ENCODE measurements at places on chromosomes 11 and 22.
A peak's percentile ranks its signal among the peaks of the same experiment; 100 is the strongest.

- no peak for DNase-seq
These were observed 4.4 kb downstream of the UBASH3B start for GRCh38 chr11:122659676-122660554.

DNA sequence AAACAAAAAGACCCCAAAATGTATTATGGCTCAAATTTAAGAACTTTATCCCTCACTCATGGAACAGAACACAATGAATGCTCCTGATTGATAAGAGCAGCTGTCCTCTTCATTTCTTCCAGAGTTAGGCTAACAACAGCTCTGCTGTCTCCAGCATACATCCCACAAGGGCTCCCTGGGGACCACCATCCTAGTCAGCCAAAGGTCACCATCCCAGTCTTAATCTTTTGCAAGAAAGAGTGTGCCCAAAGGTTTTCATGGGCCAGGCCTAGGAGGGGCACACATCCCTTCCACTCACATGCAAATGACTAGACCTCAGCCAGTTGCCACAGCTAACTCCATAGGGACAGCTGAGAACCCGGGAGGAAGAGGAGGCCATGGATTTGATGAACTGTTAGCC lies 555.3 kb downstream of the BUD13 start:
- DNase-seq, result no peak

DNA sequence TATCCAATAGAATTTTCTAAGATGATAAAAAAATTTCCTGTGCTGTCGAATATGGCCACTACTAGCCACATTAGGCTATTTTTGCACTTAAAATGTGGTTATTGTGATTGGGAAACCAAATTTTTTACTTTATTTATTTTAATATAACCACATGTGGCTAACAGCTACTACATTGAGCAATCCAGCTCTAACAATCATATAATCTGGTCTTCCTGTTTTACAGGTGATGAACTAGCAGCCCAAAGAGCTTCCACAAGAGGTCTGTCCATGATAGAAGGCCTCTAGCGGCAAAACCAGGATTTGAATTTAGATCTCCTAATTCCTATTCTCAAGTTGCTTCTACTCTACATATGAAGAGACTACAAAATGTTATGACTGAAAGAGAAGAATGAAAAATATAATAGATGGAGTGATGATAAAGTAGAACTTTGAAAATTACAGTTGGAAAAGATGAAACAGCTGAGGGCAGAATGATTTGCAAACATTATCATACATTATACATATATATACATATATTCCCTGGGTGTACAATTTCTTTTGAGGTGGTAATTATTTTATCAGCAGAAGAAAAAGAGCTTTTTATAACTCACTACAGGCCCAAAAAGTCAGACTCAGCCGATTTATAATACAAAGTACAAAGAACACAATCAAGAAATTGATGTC lies 363.5 kb upstream of the PITPNB start:
- no peak for DNase-seq

- DNase-seq, result no peak
These were observed 521.6 kb downstream of the BRD1 start for GRCh38 chr22:49305966-49306631.

GRCh38 chr11:3169255-3170043 lies 4.3 kb upstream of the OSBPL5 start:
- peak; percentile 18 for DNase-seq

DNA sequence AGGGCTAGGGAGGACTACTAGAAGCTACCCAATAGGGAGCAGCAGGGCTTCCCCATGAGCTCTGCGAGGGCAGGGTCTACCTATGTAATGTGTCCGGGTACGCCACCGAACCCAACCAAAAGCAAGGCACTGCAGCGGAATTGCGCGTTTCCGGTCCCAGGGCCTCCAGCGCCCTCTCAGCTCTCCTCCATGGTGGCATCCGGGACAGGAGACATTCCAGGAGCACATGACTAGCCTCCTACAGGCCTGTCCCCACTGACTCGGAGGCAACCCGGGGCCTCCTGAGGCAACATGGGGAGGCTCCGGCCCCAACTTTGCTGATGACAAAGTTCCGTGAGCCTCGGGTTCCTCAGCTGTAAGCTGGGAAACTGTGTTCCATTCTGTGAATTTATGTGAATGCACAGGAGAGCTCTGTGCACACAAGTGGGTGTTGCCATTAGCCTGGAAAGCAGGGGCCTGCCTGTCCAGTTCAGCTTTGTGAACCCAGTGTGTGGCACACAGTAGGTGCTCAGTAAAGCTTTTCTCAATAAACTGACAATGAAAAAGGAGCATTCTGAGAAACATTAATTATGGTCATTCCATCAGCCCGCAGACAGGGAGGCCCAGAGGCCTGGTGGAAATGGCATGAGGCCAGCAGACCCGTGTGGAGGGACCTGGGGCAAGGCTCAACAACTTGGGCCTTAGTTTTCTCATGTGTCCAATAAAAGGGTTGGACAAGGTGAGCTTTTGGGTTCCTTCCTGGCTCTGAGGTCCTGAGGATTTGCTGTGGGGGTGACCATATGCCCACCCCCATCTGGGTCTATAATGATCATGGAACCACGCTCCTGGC lies 50.3 kb downstream of the CHRDL2 start:
- no peak for DNase-seq

- DNase-seq, result peak; percentile 19
These were observed 791 bp downstream of the EI24 start for GRCh38 chr11:125569915-125570621.

GRCh38 chr11:64321026-64321425 lies 3.1 kb downstream of the PRDX5 start:
- no peak for DNase-seq

GRCh38 chr22:28268850-28269249 lies 349.8 kb upstream of the PITPNB start:
- no peak for DNase-seq

DNA sequence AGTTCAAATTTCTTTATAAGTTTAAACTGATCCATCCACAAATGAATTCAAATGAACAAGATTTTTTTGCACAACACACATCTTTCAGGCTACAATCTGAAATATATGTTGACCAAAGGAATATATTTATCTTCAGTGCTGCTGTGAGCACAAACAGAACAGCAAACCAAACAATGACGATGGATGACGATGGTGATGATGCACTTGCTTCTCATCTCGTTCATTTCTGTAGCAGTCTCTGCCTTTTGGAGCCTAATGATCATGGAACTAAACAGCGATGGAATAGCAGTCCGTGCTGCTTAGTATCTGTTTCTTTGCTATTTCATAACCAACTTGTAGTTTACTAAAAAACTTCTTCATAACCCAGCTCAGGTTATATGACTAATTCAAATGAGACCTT lies 220.7 kb upstream of the BLID start:
- DNase-seq, result no peak

DNA sequence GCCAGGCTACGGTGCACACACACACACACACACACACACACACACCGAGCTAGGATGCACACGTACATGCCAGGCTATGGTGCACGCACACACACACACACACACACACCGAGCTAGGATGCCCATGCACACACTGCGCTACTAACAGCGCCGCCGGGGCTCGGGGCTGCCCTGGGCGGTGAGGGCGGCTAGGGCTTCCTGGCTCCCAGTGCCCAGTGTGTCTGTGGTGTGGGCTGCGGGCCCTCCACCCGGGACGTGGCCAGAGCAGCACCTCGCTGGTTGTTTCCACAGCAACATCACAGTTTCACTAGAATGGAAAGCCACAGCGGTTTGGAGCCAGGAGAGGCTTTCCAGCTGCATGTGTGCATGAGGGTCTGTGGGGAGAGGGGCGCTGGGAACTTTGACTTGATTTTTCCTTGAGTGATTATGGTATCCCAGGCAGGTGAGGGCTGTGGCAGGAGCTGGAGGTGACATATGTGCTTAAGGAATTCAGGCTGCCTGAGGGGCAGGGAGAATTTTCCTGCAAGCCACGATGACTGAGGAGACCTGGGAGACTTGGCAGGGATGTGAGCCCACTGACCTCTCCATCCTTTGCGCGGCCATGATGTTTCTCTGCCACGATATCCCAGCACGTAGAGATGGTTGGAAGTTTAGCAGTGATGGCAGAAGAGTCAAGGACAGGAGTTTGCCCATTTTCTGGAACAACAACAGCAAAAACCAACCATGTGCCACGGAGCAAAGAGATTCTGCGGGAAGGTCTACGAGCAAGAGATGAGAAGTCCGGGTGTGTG lies 195.9 kb downstream of the SNX19 start:
- no peak for DNase-seq

- no peak for DNase-seq
These were observed 140.7 kb downstream of the LUZP2 start for GRCh38 chr11:24637520-24637919.

GRCh38 chr11:3880724-3881123 lies 25.3 kb downstream of the STIM1 start:
- DNase-seq, result no peak

DNA sequence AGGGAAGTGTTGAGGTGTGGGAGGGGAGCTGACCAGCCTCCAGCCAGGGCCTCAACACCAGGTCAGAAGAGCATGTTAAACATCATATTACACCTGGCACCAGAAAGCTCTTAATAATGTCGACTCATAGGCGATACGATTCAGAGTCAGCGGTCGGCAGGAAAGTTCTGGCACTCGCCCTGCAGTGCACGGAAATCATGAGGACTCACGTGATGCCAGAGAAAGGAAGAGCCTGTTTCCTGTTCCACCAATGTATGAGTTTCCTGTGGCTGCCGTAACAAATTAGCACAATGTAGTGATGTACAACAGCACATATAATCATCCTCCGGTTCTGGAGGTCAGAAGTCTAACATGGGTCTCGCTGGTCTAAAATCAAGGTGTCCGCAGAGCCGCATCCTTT lies 198.8 kb downstream of the BARX2 start:
- no peak for DNase-seq

GRCh38 chr22:46595545-46595944 lies 24.6 kb upstream of the GRAMD4 start:
- DNase-seq, result no peak

- peak; percentile 56 for DNase-seq
These were observed 760 bp downstream of the ZNRF3 start for GRCh38 chr22:28883917-28884746.

DNA sequence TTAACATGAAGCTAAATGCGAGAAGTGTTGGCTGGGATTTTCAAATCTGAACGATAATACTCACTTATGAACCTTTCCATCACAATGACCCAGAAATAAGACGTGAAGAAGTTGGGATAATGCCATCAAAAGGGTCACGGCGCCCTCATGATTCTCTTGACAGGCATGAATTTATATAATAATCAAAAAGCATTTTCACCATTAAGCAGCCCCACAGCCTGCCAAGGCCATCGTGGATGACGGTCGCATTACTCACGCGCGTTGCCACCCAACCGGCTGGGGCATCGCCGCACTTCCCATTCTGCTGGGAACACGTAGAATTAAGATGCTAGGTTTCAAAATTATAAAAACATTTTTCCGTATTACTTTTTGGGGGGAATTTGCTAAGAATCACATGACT lies 18.9 kb upstream of the GAL start:
- DNase-seq, result no peak

GRCh38 chr11:69430566-69430965 lies 50.9 kb upstream of the LINC01488 start:
- DNase-seq, result no peak

- no peak for DNase-seq
These were observed 7.3 kb downstream of the AIP start for GRCh38 chr11:67489885-67490726.

GRCh38 chr22:45306139-45306538 lies 3.6 kb upstream of the FAM118A start:
- DNase-seq, result no peak

DNA sequence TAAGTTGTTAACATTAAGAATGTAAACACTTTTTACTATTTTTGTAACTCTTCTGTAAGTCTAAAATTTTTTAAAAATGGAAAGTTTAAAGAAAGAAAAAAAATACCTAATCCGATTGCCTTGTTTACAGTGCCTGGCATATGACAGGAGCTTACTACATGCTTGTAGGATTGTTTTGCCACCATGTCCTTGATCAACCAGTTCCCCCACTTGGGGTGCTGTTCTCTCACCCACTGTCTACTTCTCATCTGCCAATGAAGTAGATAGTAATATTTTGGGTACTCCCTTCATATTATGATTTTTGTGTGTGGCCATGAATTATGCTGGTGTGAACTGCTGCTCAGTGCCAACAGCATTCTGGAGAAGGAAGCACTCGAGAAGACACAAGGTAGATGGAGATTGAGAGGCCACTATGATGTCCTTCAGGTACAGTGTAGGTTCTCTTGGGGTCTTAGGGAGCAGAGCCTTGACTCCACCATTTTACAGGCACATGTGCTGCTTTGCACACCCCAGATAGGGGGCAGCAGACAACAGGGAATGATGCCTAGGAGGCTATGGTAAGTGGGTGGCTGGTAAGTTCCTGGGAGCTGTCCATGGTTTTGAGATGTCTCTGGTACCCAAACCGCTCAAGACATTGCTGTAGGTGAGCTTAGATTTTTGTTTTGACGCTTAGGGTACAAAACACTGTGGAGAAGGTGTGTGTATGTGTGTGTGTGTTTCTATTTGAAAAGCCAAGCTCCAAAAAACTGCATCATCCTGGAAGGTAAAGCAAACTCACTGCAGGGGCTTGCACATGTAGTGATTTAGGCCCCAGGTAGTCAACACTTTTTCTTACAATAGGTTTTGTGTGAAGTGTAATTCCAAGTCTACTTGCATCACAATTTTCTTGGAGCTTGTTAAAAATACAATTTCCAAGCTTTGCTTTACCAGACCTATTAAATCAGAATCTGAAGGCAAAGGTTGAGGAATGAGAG lies 494.5 kb upstream of the LARGE1 start:
- DNase-seq, result no peak

- DNase-seq, result no peak
These were observed 1038.5 kb downstream of the NTM start for GRCh38 chr11:132408877-132409276.

- DNase-seq, result peak; percentile 61
These were observed 57.5 kb downstream of the BCR start for GRCh38 chr22:23237841-23238240.

DNA sequence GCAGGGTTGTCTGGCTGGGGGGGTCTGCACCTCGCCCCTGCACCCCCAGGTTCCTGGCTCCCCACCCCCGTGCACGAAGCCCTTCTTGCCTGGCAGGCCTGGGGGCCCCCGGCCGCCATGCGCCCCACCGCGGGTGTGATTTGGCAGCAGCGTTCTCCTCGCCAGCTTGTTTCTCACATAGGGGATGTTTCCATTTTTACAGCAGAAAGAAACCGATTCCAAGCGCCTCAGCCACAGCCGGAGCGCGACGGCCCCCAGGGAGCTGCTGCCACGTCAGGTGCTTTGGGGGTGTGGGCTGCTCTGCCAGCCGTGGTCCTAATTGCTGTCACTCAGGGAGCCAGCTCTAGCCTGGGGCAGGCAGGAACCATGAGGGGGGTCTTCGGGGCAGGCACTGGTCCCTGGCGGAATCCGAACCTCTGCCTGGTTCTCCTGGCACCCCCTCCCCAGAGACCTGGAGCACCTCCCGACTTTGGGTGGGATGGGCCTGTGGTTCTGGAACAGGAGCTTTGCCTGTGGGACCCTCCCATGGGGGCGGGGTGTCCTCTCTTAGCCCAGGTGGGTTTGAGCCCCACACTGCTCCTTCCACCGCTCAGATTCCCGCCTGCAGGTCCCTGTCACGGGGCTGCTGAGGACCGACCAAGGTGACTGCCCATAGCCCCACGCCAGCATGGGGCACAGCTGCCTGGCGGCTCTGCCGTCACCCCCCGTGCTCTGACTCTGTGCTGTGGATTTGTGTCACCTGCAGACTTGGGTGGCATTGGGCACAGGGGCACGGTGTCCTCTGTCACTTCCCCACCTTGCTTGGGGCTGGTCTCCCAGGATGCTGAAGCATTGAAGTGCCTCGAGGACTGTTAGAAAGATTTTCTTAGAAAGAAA lies 54.0 kb downstream of the RTN4R start:
- no peak for DNase-seq

- no peak for DNase-seq
These were observed 1.9 kb upstream of the P2RY6 start for GRCh38 chr11:73270016-73270854.

- DNase-seq, result no peak
These were observed at the start of gene MAPK8IP2 for GRCh38 chr22:50600538-50600937. Gene MAPK8IP2, plus strand, starts transcription at chr22:50600793. Its CDS starts 26 bp downstream, at chr22:50600819.

Measured in activated naive CD4-positive, alpha-beta T cell treated with anti-CD3 and anti-CD28 coated beads, Interleukin-2, amount 50 U/mL, for 16 hours (primary cell).